Left lung (tissue), 14 donors: ENCODE measurements at places on chromosomes 3 and 15. TPM values are rescaled to one million over a fixed set of nuclear protein-coding genes. Genes with fewer than 3 reads are reported as not detected.

DNA sequence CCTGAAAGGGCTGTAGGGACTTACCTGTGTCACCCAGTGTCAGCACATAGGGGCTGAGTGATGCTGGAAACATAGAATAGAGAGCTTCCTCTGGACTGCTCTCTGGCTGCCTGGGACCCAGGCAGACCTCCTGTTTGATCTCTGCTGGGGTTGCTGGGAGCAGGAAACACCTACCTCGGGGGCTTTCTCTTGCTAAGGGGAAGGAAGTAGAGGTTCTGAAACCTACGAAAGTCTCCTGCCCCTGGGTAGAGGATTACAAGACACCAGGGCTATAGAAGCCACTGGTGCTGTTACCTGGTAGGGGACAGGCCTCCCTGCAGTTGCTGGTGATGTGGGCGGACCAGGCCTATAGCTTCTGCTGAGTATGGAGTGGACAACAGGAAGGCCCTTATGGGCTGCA lies 81.7 kb downstream of the DHX30 start:
- H3K27ac ChIP-seq = no peak overlapping the region
- H3K4me1 ChIP-seq = no peaks in the 10 kb centered on the region
- H3K36me3 ChIP-seq = peaks cover 33% of the 10 kb centered on the region
- H3K27me3 ChIP-seq = no peaks in the 10 kb centered on the region
- no peak overlapping the region for H3K4me3 ChIP-seq
- DNase-seq = no peak

GRCh38 chr3:58025406-58025805 lies 17.2 kb downstream of the FLNB start:
- H3K36me3 ChIP-seq = no peaks in the 10 kb centered on the region
- DNase-seq = no peak
- peaks cover 12% of the 10 kb centered on the region for H3K4me1 ChIP-seq
- H3K27me3 ChIP-seq = no peaks in the 10 kb centered on the region
- no peak overlapping the region for H3K4me3 ChIP-seq

GRCh38 chr3:13347390-13347950 lies 72.7 kb downstream of the NUP210 start:
- no peaks in the 10 kb centered on the region for H3K27me3 ChIP-seq
- H3K4me1 ChIP-seq = peaks cover 3% of the 10 kb centered on the region
- H3K4me3 ChIP-seq = no peak overlapping the region
- no peak overlapping the region for H3K27ac ChIP-seq

DNA sequence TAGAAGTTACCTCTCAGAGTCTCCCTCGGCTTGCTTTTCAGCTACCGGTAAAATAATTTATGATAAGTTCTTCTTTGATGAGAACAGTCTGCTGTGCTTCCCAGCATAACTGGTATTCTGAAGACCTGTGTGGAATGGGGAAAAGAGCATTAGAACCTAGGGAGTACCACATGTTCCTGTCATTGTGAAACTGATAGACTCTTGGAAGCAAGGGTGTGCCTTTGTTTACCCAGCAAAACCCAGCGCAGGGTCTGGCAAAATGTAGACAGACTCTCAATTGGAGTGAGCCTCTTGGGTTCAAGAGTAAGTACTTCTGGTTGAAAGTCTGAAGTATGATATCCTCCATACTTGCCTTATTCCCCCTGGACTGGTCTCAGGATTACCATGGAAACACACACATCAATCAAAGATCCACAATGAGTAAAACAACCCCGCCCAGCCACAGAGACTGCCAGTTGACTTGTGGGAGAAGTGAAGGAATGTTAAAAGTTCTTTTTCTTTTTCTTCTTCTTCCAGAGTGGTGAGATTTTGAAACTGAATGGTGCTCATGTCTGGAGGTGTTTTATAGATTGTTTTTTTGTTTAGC lies 652.4 kb upstream of the NAALADL2 start:
- H3K4me1 ChIP-seq = no peaks in the 10 kb centered on the region
- no peak overlapping the region for H3K4me3 ChIP-seq
- no peak overlapping the region for H3K27ac ChIP-seq
- no peaks in the 10 kb centered on the region for H3K36me3 ChIP-seq

The FAM107A gene
- 46.5 TPM for total RNA-seq

The EOMES gene
- total RNA-seq = 0.94 TPM

The CCDC39 gene
- not detected for total RNA-seq

The IMP3 gene
- total RNA-seq = 69.9 TPM
